Stimulated activated CD8-positive, alpha-beta memory T cell treated with anti-CD3 and anti-CD28 coated beads, Interleukin-15, amount 100 ng/mL, for 4 hours (primary cell): ENCODE measurements at places on chromosomes 12 and 14.

DNA sequence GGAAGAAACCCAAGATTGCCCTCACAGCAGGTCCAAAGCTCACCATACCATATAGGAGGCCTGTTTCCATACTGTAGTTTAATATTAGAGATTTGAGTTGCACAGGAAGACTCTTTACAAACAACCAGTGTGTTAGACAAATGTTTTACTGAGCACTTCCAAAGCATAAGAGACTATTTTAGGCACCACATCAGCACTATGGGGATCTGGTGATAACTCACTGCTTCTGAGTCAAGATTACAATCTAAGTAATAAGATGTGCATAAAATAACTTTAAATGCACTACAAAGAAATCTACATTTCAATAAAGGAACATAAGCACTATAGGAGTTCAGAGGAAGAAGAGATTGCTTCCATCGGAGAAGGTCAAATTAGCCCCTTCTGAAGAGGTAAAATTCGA, 71.4 kb downstream of the SPPL3 start:
- DNase-seq: no peak

- DNase-seq: no peak
Measured at GRCh38 chr12:6795088-6795487, 5.8 kb downstream of the CD4 start.

- no peak for DNase-seq
Measured at GRCh38 chr12:113359133-113359938, 949 bp downstream of the PLBD2 start.

GRCh38 chr12:3326156-3326849, 164.7 kb upstream of the PRMT8 start:
- DNase-seq: no peak

- DNase-seq: no peak
Measured at GRCh38 chr12:41061192-41061591, 126.9 kb upstream of the PDZRN4 start.

- DNase-seq: no peak
Measured at GRCh38 chr14:101216366-101217079, 313.0 kb upstream of the RTL1 start.

- DNase-seq: no peak
Measured at GRCh38 chr14:58882577-58883018, 244.8 kb downstream of the DACT1 start.

DNA sequence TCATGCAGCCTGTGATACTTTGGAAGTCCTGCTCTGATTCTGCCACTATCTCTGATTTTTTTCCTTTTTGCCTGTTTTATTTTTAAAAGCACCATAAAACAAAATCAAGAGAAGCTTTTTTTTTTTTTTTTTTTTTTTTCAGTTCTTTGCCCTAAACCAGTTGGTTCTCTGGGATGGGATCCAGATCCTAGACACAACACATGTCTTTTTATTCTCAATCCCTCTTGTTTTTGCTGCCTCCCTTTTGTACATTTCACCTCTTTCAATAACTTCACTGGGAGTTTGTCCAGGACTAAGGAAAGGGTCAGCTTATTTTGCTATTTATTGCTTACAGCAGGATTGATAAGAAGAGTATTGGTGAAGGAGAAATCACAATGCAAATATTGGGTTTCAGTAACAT, 139.4 kb downstream of the GRIP1 start:
- no peak for DNase-seq
